ENCODE measurements at places on chromosomes 6 and 20.
A peak's percentile ranks its signal among the peaks of the same experiment; 100 is the strongest.

DNA sequence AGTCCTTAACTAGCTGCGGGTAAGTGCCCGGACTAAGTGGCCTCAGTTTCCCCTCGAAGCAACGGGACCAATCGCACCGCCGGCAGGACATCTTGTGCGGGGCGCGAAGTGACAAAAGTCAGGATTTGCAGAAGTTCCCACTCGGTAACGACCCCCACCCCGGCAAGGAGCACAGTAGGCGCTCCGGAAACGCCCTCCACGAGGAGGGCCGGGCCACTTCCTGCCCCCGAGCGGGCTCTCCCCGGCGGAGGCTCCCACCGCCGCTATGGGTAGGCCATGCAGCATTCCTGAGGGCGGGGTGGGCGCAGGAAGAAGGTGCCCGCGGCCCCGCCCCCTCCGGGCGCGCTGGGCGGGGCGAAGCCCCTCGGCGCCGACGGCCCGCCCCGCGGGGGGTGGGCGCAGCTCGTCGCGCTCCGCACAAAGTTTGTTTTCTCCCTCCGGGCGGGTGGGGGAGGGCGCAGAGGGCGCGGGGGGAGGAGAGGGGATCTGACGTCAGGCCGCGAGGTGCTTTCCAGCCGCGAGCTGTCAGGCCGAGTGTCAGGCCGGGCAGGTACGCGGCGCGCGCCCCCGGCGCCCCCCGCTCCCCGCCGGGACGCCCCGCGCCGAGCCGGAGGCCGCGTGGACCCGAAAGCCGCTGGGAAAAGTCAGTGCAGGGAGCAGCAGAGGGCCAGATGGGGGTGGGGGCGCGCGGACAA lies at the start of gene TGIF2:
Gene TGIF2 (plus strand): TSS at position 495 of the 695 bp plus-strand sequence. CDS start 5,178 bp downstream, outside the sequence.
- DNase-seq, result peak; percentile 99

- no peak for DNase-seq
Measured at GRCh38 chr6:167398214-167399050, 73.5 kb downstream of the TTLL2 start.

- DNase-seq, result no peak
Measured at GRCh38 chr6:46025573-46025972, 9.9 kb upstream of the CLIC5 start.

DNA sequence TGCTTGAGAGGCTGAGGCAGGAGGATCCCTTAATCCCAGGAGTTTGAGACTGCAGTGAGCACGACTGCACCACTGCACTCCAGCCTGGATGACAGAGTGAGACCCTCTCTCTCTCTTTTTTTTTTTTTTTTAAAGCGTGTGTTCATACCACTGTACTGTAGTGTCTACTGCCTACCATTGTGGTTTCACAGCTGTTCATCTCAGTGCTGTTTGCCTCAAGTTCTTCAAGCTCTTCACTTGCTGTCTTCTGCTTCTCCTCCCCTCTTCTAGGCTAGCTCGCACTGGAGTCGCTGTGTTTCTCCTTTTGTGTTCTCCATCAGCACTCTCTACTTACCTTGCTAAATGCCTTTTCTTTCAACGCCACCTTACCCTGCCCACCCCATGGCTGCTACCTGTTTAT lies 7.4 kb downstream of the FOXO3 start:
- no peak for DNase-seq

DNA sequence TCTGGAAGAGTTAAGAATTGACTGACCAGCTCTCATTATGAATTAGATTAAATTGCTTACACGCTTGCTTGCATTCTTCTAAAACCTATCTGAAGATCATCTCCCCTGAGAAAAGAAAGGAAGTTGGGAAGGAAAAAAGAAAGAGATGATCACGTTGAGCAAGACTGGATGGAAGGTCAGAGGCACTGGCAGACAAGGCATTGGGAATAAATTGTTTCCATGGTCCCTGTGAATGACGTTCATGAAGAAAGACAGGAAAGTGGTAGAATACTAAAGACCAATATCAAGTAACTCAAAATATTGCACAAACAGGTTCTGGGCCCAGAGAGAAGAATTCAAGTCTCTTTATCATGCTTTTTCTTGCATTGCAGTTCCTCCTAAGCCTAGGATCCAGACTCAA lies 1045.4 kb upstream of the MAP3K7 start:
- no peak for DNase-seq

DNA sequence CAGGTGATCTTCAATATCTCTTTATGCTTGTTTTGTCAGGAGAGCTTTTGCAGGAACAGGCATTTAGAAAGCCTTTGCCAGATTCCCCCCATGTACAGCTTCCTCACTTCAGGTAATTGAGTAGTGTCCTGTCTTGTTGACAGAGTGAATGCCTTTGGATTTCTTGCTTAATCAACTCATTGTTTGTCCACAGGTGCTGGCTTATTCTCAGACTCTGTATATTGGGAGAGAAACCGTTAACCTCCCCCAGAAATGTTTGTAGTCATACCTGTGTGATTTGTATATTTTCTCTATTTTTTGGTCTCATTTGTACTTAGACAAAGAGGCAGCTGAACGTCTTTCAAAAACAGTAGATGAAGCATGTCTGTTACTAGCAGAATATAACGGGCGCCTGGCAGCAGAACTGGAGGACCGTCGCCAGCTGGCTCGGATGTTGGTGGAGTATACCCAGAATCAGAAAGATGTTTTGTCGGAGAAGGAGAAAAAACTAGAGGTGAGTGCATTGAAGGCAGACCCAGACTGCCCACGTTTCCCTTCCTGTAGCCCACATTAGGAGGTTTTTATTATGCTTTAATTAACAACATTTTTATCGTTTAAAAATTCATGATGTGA lies 32.3 kb downstream of the RPRD1B start:
- no peak for DNase-seq

- DNase-seq, result no peak
Measured at GRCh38 chr6:86943819-86944407, 6.6 kb downstream of the HTR1E start.

GRCh38 chr20:4726710-4727397 lies 5.1 kb downstream of the PRND start:
- peak; percentile 57 for DNase-seq

GRCh38 chr6:156013155-156013554 lies 557.5 kb upstream of the NOX3 start:
- DNase-seq, result no peak

Data from GM10248 (cell line).